ENCODE measurements at places on chromosomes 2 and 18. TPM values are rescaled to one million over a fixed set of nuclear protein-coding genes. Genes with fewer than 3 reads are reported as not detected.

Gene CNDP1
- total RNA-seq = not detected

Gene SFT2D3
- 8.7 TPM for total RNA-seq

Gene RAB10
- total RNA-seq = 162 TPM

DNA sequence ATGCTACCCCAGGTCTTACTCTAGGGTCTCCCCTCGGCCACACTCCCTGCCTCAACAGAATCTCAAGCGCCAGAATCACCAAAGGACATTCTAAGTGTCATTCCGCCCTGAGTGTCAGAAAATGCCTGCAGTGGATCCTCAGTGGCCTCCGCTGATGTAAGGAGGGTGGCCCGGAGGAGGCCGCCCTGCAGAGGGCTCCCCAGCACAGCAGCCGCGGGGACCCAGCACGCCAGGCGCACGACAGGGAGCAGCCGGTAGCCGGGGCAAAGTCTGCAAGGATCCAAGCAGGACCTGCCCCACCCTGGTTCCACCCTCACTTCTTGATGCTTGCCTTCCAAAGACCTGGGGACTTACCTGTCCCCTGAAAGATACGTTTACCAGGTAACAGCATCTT, 54.2 kb upstream of the ID2 start:
- DNase-seq = no peak

- no peak for DNase-seq
Observed at GRCh38 chr18:10752382-10752781, 226.6 kb downstream of the NAPG start.

GRCh38 chr18:79388043-79388442, 7.7 kb upstream of the NFATC1 start:
- no peak for DNase-seq

- DNase-seq = no peak
Observed at GRCh38 chr2:60544954-60545560, 8.4 kb downstream of the BCL11A start.

- no peak for DNase-seq
Observed at GRCh38 chr18:13619505-13620205, 106.7 kb downstream of the FAM210A start.

DNA sequence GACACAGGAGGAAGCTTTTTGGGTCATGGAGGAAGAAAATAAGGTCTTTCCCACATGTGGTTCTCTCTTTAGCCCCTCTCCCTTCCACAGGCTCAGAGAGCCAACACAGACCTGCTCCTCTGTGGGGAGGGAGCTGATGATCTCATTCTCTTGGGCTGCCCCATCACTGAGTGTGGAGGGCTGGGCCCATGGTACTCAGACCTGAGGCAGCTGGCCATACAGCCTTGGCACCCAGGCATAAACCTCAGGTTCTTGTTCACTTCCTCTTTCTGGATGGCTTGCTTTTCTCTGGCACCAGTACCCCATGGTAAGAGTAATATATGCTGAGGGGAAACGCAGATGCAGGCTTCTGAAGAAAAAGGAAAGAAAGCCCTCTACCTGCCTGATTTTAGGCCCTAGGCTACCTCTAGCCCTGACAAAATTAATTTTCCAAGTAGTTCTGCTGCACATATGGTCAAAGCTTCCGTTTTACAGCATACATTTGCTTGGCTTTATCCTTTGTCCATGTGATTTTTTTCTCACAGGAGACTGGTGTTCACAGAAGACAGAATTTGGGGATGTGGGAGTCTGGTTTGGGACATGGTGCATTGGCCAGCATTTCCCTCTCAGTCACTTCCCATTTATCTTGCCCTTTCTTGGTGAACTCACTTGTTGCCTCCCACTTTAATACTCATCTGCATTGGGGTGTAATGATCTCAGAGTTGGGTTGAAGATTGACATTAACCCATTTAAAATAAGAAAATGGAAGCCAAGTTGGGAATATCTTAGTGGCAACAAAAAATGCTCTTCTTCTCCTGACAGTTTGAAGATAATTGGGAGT, 11.1 kb downstream of the DHRS9 start:
- peak; percentile 92 for DNase-seq
